NCI-H1417 treated with DMSO at 0.1 percent for 48 hours (cell line): ENCODE measurements at places on chromosomes 5 and 9.

GRCh38 chr5:51821697-51822096 is 438.4 kb downstream of the ISL1 start:
- DNase-seq, result no peak

- DNase-seq, result no peak
Observed at GRCh38 chr5:21823076-21823574, 1030.0 kb downstream of the CDH12 start.

- DNase-seq, result no peak
Observed at GRCh38 chr5:16025681-16026080, 153.9 kb downstream of the MARCHF11 start.

DNA sequence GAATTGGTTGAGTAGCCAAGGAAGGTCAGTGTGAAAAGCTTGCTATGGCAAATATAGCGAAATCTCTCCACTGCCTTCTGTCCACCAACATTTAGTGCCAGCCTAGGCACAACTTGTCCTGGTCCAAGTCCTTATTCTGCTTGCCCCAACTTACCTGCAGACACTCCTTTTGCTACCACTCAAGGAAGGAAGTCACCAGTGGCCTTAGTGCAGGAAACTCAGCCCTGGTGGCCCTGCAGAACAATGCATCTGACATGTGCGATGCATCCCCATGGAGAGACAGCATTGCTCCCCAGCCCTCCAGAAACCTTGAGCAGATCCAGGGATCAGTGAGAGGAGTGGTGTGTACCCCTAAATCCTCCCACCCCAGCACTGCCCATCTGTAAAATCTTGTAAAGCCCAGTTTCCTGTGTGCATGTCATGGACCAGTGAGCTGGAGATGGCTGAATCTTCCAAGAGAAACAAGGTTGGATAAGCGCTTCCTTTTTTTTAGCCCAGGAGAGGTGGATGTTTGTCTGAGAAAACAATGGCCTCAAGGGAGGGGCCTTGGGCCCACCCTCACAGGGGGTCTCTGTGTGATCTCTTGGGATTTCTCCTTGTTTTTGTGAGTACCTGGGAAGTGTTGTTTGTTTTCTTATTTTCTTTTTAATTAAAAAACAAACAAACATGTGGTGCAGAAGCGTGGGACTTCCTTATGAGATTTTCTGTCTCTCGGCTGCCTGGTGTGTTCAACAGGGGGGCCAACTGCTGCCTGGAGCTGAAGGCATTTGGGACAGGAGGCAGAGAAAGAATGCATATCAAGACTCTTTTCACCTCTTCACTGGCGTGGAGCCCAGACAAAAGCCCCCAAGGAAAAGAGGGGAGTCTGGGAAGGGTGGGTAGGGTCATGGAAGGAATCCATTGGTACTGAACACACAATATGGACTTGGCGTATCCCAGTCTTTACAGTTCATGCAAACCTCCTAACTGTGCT is 3.6 kb downstream of the FOXI1 start:
- DNase-seq, result no peak

- no peak for DNase-seq
Observed at GRCh38 chr9:84856181-84856632, 186.7 kb downstream of the NTRK2 start.
